ENCODE measurements at places on chromosomes 16 and 17. TPM values are rescaled to one million over a fixed set of nuclear protein-coding genes. Genes with fewer than 3 reads are reported as not detected.

The MRC2 gene
- 59.3 TPM for total RNA-seq

The WFIKKN2 gene
- total RNA-seq: not detected

The CRISPLD2 gene
- total RNA-seq: 17.0 TPM

The GLP2R gene
- 0.31 TPM for total RNA-seq

The ENPP7 gene
- not detected for total RNA-seq

The RUNDC3A gene
- total RNA-seq: 1.1 TPM

The CAVIN1 gene
- 95.8 TPM for total RNA-seq

The MT1A gene
- not detected for total RNA-seq

The CTCF gene
- total RNA-seq: 33.6 TPM

The ABHD15 gene
- total RNA-seq: 5.0 TPM

The CCL16 gene
- total RNA-seq: not detected

The MEOX1 gene
- total RNA-seq: 6.1 TPM

The SLC38A8 gene
- total RNA-seq: not detected

The TMED6 gene
- total RNA-seq: not detected

The HEATR9 gene
- total RNA-seq: 0.15 TPM

The TNFRSF17 gene
- total RNA-seq: not detected

The SLC4A1 gene
- total RNA-seq: not detected

The RNF43 gene
- total RNA-seq: 8.6 TPM

The KRTAP16-1 gene
- not detected for total RNA-seq

The NME4 gene
- 20.7 TPM for total RNA-seq

The C16orf46 gene
- 0.26 TPM for total RNA-seq

The NEUROD2 gene
- total RNA-seq: not detected

The HOXB5 gene
- total RNA-seq: not detected

The NPIPA8 gene
- not detected for total RNA-seq

The LGALS9B gene
- total RNA-seq: 20.8 TPM

The ATP2A3 gene
- total RNA-seq: 4.5 TPM

The CDC27 gene
- total RNA-seq: 40.6 TPM

The MT3 gene
- total RNA-seq: not detected

The MEFV gene
- total RNA-seq: 2.8 TPM

The SLC35G6 gene
- not detected for total RNA-seq

The SPN gene
- 2.0 TPM for total RNA-seq

The ACE gene
- total RNA-seq: 4.8 TPM

The HS3ST6 gene
- total RNA-seq: 9.9 TPM

The CDH16 gene
- total RNA-seq: 2.5 TPM

The PALB2 gene
- 12.4 TPM for total RNA-seq

The SLC25A19 gene
- 9.6 TPM for total RNA-seq

The PGS1 gene
- 22.2 TPM for total RNA-seq

The SLC6A2 gene
- 0.76 TPM for total RNA-seq

The IGSF6 gene
- 0.18 TPM for total RNA-seq

The HYDIN gene
- 0.38 TPM for total RNA-seq

The CRYBA1 gene
- not detected for total RNA-seq

The IRX5 gene
- total RNA-seq: 23.5 TPM

The CHST5 gene
- total RNA-seq: 0.19 TPM

The SLFN14 gene
- total RNA-seq: not detected

The ADORA2B gene
- total RNA-seq: 31.3 TPM

The PLLP gene
- 38.0 TPM for total RNA-seq

The ASGR1 gene
- 0.97 TPM for total RNA-seq

The ABCA9 gene
- 0.34 TPM for total RNA-seq

The RPAIN gene
- 22.4 TPM for total RNA-seq

The NGFR gene
- total RNA-seq: 1.6 TPM

The TBX21 gene
- 1.1 TPM for total RNA-seq

The SDK2 gene
- 1.7 TPM for total RNA-seq

The MFAP4 gene
- 4.3 TPM for total RNA-seq

The ZSCAN10 gene
- not detected for total RNA-seq

The UBALD2 gene
- 12.2 TPM for total RNA-seq

The TOP2A gene
- 87.1 TPM for total RNA-seq

The TMIGD1 gene
- not detected for total RNA-seq

The CMTM3 gene
- 19.6 TPM for total RNA-seq

The CBX2 gene
- 7.2 TPM for total RNA-seq

The MSI2 gene
- total RNA-seq: 16.3 TPM

Data from esophagus squamous epithelium (tissue), 5 donors.